Caco-2 (cell line): ENCODE measurements at places on chromosomes 13 and 19. TPM values are rescaled to one million over a fixed set of nuclear protein-coding genes. Genes with fewer than 3 reads are reported as not detected.

GRCh38 chr19:41894350-41894749 lies 11.4 kb downstream of the ARHGEF1 start:
- DNase-seq, result no peak

- DNase-seq, result no peak
Observed at GRCh38 chr19:1355568-1356507, 27.9 kb upstream of the NDUFS7 start.

GRCh38 chr19:1811472-1811894 lies 593 bp downstream of the ATP8B3 start:
- no peak for DNase-seq

- DNase-seq, result no peak
Observed at GRCh38 chr19:5762608-5763217, 21.8 kb downstream of the PRR22 start.

ERICH6B gene
- total RNA-seq, result not detected in 2 replicates

A1BG gene
- 1.6 and 2.8 TPM in 2 replicates for total RNA-seq
